Breast epithelium (tissue), 4 donors: ENCODE measurements at places on chromosomes 11 and 22. TPM values are rescaled to one million over a fixed set of nuclear protein-coding genes. Genes with fewer than 3 reads are reported as not detected.

GRCh38 chr11:44905131-44905866 lies 45.4 kb downstream of the TP53I11 start:
- H3K36me3 ChIP-seq = no peaks in the 10 kb centered on the region
- H3K4me1 ChIP-seq = no peaks in the 10 kb centered on the region
- H3K27ac ChIP-seq = no peak overlapping the region
- H3K27me3 ChIP-seq = no peaks in the 10 kb centered on the region

DNA sequence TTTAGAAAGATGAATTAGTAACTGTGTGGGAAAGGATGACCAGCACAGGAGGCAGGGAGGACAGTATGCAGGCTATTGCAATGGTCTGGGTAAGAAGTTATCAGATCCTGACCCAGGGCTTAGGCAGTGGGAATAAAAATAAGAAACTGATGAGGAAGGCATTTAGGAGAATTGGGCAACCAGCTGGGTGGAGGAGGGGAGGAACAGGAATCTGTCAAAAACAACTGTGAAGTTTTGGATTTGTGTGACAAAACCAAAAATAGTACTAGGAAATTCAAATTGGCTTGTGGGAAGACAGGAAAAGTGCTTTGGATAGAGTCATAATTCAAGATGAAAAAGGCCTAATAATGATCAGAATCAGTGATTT lies 27.9 kb downstream of the MMP13 start:
- no peaks in the 10 kb centered on the region for H3K27me3 ChIP-seq
- no peaks in the 10 kb centered on the region for H3K36me3 ChIP-seq
- no peaks in the 10 kb centered on the region for H3K4me1 ChIP-seq
- DNase-seq = no peak
- H3K4me3 ChIP-seq = no peak overlapping the region

DNA sequence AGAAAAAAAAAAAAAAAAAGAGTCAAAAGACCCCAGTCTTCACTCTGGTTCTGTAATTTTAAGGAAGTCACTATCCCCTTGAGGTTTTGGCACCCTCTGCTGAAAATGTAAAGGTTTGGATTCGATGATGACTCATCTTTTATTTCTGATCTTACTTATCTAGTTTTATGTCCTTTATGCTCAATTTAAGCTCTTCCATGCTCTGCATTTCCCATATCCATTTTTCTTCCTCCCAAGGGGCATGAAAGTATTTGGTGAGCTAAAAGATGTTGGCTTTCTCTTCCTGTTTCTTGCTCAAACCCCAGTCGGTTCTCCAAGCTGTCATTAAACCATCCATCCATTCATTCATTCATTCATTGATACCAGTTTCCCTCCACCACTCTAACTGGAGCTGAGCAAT lies 61.0 kb upstream of the CDON start:
- no peak overlapping the region for H3K27ac ChIP-seq
- DNase-seq = no peak

DNA sequence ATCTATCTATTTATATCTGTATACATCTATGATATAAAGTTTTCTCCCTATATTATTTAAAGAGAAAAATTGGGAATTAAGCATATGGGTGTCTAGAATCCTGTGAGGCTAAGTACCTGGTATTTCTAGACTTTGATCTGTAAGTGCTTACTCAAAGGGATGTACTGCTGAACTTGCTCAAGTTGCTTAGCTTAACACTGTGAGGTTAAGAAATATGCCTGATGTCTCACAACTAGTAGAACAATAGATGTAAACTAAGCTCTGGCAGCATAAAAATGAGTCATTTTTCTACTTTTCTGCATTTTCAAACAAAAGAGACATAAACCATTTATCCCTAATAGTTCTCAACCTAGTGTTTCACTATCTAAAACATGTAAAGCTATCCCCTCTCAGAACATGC lies 744.4 kb upstream of the ANO3 start:
- H3K36me3 ChIP-seq = no peaks in the 10 kb centered on the region
- no peak overlapping the region for H3K4me3 ChIP-seq
- no peaks in the 10 kb centered on the region for H3K27me3 ChIP-seq
- H3K27ac ChIP-seq = no peak overlapping the region

GRCh38 chr22:46416520-46416871 lies 81.0 kb downstream of the TRMU start:
- no peak overlapping the region for H3K27ac ChIP-seq
- no peaks in the 10 kb centered on the region for H3K36me3 ChIP-seq
- H3K4me1 ChIP-seq = no peaks in the 10 kb centered on the region
- no peaks in the 10 kb centered on the region for H3K27me3 ChIP-seq
- DNase-seq = no peak
- no peak overlapping the region for H3K4me3 ChIP-seq

DNA sequence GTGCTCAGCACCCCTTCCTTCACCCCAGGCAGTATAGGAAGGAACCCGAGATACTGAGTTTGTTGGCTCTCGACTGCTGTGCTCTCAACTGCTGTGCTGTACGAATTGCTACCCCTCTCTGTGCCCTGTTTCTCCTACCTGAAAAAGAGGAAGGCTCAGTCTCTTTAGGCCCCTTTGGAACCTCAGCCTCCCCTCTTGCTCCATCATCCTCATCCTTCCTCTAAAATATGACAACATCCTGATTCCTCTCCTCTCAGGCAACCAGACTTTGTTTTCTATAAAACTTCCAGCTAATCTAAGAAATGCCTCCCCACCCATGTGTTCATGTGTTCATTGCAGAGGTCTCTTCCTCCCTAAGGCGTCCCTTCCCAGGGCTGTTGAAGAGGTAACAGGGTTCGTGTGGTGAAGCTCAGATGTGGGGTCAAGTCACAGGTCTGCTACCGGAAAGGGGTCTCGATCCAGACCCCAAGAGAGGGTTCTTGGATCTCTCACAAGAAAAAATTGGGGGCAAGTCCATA lies 35.5 kb upstream of the CD82 start:
- H3K36me3 ChIP-seq = no peaks in the 10 kb centered on the region
- no peaks in the 10 kb centered on the region for H3K27me3 ChIP-seq
- no peak for DNase-seq
- H3K4me3 ChIP-seq = no peak overlapping the region

GRCh38 chr22:27601195-27601594 lies 200.4 kb downstream of the MN1 start:
- H3K27ac ChIP-seq = no peak overlapping the region
- no peaks in the 10 kb centered on the region for H3K36me3 ChIP-seq
- H3K4me3 ChIP-seq = no peak overlapping the region
- no peaks in the 10 kb centered on the region for H3K27me3 ChIP-seq

- no peaks in the 10 kb centered on the region for H3K27me3 ChIP-seq
- H3K27ac ChIP-seq = peak overlapping the region; percentile 89
- H3K36me3 ChIP-seq = no peaks in the 10 kb centered on the region
- peak overlapping the region; percentile 95 for H3K4me3 ChIP-seq
- peaks cover 10% of the 10 kb centered on the region for H3K4me1 ChIP-seq
These were observed 764 bp upstream of the PACSIN3 start for GRCh38 chr11:47186700-47187695.

- peak overlapping the region; percentile 33 for H3K4me3 ChIP-seq
- H3K27me3 ChIP-seq = no peaks in the 10 kb centered on the region
- no peaks in the 10 kb centered on the region for H3K4me1 ChIP-seq
- DNase-seq = no peak
These were observed 93.2 kb upstream of the APOA1 start for GRCh38 chr11:116930586-116930985.

DNA sequence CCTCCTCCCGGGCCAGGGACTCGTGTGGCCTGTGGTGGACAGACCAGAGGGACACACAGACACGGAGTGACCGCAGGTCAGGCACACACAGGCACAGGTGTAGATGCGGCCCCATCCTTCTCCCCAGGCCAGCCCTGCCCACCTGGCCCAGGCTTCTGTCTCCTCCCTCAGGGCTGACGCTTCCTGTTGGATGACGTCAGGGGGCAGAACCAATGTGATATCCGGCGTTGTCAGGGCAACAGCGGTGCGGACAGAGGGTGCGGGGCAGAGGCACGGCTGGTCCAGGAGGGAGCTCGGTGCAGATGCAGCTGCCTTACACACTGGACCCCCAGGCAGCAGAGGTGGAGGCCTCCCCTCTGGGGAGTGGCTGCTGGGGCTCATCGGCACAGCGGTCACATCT lies 2.9 kb upstream of the TUBGCP6 start:
- H3K4me1 ChIP-seq = peaks cover 17% of the 10 kb centered on the region
- DNase-seq = no peak
- no peak overlapping the region for H3K27ac ChIP-seq
- H3K36me3 ChIP-seq = no peaks in the 10 kb centered on the region
- no peak overlapping the region for H3K4me3 ChIP-seq

- H3K27me3 ChIP-seq = no peaks in the 10 kb centered on the region
- H3K36me3 ChIP-seq = no peaks in the 10 kb centered on the region
- H3K4me1 ChIP-seq = no peaks in the 10 kb centered on the region
- DNase-seq = no peak
These were observed 3.5 kb upstream of the FEZ1 start for GRCh38 chr11:125499563-125499962.

DNA sequence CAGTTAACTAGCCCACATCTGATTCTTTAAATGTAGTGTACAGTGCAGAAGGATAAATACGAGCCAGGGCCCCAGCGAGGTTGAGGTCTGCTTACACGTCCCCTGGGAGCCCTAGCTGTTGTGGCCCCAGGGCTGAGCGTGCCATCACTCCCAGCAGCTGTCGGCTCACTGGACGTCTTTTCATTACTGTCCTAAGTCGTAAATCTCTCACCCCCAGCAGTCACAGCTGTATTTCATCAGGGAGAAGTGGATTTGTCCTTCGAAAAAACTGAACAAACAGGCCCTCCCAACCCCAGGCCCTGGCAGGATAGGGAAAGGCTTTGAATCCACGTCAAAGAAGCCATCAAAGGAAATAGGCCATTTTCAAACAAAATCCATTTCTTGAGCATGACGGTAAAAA lies 110.4 kb upstream of the CSNK2A3 start:
- H3K27ac ChIP-seq = no peak overlapping the region
- no peaks in the 10 kb centered on the region for H3K36me3 ChIP-seq
- no peak overlapping the region for H3K4me3 ChIP-seq

DNA sequence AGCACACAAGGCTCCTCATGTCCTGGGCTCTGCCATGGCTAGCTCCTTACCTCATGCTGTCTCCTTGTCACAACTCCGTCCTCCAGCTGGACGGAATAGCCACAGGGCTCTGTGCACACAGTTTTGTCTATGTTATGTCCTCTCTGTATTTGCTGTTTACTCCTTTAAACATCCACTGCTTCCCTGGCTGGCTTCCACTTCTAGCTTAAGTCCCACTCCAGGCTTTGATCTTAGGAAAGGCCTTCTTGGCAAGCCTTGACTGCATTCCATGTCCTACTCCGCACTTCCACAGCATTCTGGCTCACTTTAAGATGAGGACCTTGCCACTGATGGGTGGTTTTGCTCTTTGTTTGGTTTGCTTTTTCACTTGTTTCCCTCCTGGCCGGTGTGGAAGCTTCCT lies 22.9 kb upstream of the ROBO3 start:
- H3K27me3 ChIP-seq = peaks cover 92% of the 10 kb centered on the region
- peaks cover 12% of the 10 kb centered on the region for H3K4me1 ChIP-seq
- DNase-seq = no peak
- H3K27ac ChIP-seq = no peak overlapping the region
- H3K4me3 ChIP-seq = no peak overlapping the region

DNA sequence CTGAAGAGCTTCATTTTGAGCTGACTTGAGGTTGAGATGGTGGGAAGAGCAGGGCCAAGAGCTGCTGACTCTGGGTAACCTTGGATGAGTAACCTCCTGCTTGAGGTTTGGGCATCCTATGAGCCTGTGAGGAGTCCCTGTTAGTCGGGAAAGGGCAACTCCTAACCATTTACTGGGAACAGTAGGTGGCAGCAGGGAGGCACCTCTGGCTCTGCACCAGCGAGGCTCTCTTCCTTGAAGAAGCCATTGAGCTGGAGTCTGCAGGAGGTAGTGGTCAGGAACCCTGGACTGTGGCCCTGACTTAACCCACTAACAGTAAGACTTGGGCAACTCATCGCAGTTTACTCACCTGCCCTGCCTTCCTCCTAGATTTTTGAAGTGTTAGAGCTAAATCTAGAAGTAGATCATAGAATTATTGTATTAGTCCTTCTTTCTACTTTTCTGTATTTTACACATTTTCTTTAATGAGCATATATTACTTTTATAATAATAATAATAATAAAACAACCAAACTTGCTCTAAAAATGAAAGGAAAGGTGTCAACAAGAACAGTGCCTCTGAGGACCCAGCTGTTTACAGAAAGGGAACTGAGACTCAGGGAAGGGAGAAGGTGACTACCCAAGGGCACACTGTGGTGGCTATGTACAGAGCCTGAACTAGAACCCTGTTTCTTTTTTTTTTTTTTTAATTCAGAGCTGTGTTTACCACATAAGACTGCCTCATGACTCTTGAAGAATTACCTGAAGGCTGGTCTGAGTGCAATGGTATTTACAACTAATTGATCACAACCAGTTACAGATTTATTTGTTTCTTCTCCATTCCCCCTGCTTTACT lies 47.5 kb downstream of the MEI1 start:
- H3K27me3 ChIP-seq = no peaks in the 10 kb centered on the region
- DNase-seq = peak; percentile 71
- H3K4me1 ChIP-seq = no peaks in the 10 kb centered on the region
- no peak overlapping the region for H3K27ac ChIP-seq

GRCh38 chr11:3380706-3381545 lies 2.0 kb upstream of the ZNF195 start:
- no peaks in the 10 kb centered on the region for H3K27me3 ChIP-seq
- DNase-seq = no peak
- H3K36me3 ChIP-seq = no peaks in the 10 kb centered on the region
- H3K4me1 ChIP-seq = peaks cover 9% of the 10 kb centered on the region
- no peak overlapping the region for H3K27ac ChIP-seq
- peak overlapping the region; percentile 33 for H3K4me3 ChIP-seq

DNA sequence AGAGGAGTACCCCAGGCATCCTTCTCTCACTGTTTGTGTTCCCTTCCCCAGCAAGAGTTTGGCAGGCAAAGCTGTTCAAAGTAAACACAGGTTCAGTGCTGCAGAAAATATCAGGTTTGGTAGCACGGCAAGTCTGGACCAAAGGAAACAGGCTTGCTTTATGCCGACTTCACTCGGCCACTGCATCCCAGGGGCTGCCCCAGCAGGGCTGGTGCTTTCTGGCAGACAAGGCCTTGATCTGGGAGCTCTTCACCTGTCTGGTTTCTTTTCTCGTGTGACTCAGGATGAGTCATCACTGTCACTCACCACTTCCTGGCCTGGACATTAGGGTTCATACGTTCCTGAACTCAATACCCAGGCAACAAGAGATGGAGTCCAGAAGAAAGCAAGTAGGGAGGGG lies 52.6 kb upstream of the NAV2 start:
- H3K4me3 ChIP-seq = no peak overlapping the region
- H3K27me3 ChIP-seq = no peaks in the 10 kb centered on the region
- no peak for DNase-seq

The FAM83F gene
- total RNA-seq = 4.5 TPM

The UBQLNL gene
- 1.3 TPM for total RNA-seq

The DEUP1 gene
- not detected for total RNA-seq

The MTFP1 gene
- 14.4 TPM for total RNA-seq

The C11orf52 gene
- total RNA-seq = 7.5 TPM

The CRYAB gene
- 132 TPM for total RNA-seq

The MYOD1 gene
- not detected for total RNA-seq
